Stimulated activated CD8-positive, alpha-beta memory T cell treated with anti-CD3 and anti-CD28 coated beads, Interleukin-12 subunit alpha, Interleukin-12 subunit beta, amount 100 ng/mL, for 1 hour (primary cell): ENCODE measurements at places on chromosomes 7 and 10.

- DNase-seq = no peak
These were observed 178.4 kb upstream of the LRRTM3 start for GRCh38 chr10:66747451-66747850.

- DNase-seq = no peak
These were observed 143.4 kb downstream of the C10orf105 start for GRCh38 chr10:71575934-71576801.

DNA sequence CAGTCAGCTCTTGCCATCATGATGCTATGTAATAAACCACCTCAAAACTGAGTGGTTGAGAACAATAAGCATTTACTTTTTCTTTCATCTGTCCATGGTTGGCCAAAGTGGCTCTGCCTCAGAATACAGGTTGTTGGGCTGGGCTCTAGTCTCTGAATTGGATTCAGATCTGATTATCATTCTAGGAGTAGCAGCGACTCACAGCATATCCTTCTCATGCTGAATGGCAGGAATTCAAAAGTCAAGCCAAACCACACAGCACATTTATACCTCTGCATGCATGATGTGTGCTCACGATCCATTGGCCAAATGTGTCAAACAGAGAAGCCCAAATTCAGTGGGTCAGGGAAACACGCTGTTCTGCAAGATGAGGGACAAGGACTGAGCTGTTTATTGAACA is 13.6 kb upstream of the GALNT11 start:
- no peak for DNase-seq

- DNase-seq = no peak
These were observed 175.2 kb downstream of the CDK14 start for GRCh38 chr7:90771281-90771680.

DNA sequence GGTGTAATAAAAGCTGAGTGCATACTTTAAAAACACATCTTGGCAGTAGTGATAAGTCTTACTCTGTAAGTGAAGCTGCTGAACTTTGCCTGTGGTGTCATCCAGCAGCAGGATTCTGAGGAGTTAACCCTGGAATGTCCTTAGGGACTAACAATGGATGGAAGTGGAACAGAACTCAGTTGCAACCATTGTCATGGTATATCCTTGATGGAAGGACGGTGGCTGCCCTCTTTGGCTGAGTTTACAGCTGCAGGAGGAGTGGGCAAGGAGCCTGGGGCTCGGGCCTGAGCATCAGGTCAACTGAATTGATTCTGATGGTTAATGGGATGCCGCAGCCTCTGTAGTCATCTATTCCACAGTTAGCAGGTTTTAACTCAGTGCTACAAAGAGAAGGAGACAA is 56.2 kb downstream of the MRC1 start:
- no peak for DNase-seq

DNA sequence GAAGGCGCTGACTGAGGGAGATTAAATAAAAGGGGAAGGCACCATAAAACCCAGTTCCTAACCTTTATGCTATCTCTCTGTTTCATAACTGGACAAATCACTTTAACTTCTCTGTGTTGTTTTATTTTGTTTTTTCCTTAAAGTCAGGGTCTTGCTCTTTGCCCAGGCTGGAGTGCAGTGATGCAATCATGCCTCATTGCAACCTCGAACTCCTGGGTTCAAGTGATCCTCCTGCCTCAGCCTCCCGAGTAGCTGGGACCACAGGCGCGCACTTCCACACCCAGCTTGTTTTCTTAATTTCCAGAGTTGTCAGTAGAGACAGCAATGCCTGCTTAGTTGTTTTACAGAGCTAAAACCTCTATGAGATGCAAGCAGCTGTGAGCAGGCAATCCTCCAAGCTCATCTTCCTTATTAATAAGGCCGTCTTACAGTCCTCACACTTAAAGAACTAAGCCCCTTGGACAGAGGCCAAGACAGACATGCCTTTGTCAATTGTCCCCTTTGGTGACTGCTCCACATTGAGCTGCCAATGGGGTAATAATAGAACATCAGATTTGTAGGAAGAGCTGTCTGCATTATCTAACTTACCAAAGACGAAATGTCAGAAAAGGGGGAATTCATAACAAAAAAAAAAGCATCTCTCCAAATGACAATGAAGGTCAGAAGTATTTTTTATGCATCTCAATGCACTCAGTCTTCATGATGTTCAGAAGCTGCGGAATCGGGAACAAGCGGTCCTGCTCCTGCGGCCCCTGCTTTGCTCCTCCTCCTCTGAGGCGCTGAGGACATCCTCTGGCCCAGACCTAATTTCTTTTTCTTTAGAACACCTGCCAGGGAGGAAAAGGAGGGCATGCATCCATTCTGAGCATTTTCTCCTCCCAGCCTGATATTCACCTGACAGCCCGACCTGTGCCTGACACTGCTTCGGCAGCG is 62.7 kb upstream of the RNF32 start:
- DNase-seq = no peak
